Progenitor cell of endocrine pancreas (in vitro differentiated cells): ENCODE measurements at places on chromosomes 2 and 18. TPM values are rescaled to one million over a fixed set of nuclear protein-coding genes. Genes with fewer than 3 reads are reported as not detected.

DNA sequence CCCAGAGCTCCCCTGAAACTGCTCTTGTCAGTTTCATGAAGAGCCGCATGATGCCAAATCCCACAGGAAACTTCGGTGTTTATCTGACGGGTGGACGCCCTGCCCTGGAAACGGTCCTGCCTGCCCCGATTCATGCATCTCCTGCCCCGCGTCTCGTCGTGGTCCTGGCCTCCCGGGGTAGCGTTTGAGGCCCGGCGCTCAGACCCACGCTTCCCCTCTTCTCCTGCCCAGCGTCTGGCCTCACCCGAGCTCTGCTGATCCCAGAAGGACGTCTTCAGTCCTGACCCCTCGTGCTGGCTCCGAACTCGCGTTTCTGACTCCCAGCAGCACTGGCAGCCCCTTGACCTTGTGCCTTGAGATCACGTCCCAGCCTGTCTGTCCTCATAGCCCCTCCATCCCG, 180.5 kb downstream of the TMEM18 start:
- no peak for DNase-seq

- DNase-seq = no peak
These were observed 102.9 kb downstream of the NUP35 start for GRCh38 chr2:183227176-183227575.

DNA sequence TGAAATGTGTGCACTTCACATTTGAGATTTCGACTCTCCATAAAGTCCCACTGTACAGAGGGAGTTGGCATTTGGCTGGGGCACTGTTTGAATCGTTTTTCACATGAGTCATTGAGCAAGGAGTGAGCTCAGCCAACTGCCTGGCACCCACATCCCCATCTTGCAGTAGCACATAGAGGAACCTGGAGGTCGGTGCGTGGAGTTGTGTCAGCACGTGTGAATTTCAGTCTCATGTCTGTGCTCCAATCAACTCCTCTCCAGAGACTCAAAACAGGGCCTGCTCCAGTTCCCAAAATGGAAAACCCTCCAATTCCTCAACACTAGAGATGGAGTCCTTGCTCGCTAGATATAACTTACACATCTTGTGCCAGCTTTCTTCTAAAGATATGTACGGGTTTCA, 126.8 kb upstream of the CAPN13 start:
- DNase-seq = no peak

- DNase-seq = no peak
These were observed at the start of gene TXNDC2 for GRCh38 chr18:9885170-9886004. TSS of gene TXNDC2 (plus strand) at chr18:9885973. CDS start at chr18:9886681, 708 bp downstream.

DNA sequence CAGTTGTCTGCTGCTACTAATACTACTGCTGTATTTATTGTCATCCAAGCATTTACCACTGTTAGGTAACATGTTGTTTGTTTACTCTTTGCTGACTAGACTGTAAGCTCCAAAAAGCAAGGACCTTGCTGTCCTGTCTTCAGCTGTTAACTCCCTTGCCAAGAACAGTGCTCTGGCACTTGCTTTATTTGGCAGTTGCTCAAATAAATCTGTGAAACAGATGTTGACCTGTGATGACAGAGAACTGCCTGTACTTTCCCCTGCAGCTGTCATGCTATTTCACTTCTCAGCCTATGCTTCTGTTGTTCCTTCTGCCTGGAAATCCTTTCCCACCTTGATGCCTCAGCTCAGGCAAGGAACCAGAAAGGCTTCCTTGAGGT, 181.2 kb downstream of the ATAD2B start:
- DNase-seq = no peak

GRCh38 chr2:24026233-24026632, 16.3 kb downstream of the MFSD2B start:
- DNase-seq = no peak

- no peak for DNase-seq
These were observed 69.7 kb upstream of the SULT1C3 start for GRCh38 chr2:108169982-108170625.

GRCh38 chr2:241965931-241966412, 96.4 kb downstream of the RTP5 start:
- DNase-seq = no peak

DNA sequence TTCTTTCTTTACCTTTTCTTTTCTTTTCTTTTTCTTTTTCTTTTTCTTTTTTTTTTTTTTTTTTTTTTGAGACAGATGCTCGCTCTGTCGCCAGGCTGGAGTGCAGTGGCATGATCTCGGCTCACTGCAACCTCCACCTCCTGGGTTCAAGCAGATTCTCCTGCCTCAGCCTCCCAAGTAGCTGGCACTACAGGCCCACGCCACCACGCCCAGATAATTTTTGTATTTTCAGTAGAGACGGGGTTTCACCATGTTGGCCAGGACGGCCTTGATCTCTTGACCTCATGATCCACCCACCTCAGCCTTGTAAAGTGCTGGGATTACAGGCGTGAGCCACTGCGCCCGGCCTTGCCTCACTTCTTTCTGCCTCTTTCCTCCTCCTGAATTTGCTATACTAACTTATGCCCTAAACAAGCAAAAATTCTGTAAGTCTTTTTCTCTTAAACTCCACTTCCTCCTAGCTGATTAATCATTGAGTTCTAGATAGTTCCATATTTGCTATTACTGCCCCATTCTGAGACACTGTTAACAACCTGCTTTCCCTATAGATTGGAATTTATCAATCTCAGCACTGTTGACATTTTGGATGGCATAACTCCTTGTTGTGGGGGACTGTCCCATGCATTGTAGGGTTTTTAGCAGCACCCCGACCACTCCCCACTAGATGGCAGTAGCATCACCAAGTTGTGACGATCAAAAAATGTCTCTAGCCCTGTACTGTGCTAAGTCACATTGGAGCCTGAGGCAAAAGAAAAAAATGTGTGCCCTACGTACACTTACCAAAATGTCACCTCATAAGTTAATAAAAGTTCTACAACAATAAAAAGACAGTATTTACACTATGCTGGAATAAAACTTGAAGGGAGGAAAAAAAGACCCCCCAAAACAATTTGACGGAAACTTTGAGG, 16.4 kb upstream of the THADA start:
- DNase-seq = peak; percentile 46

The ADRA2B gene
- 0.69 and 0.91 TPM in 2 replicates for total RNA-seq

The FSIP2 gene
- total RNA-seq = 19.4 and 26.8 TPM in 2 replicates

The SLC23A3 gene
- total RNA-seq = 1.7 and 2.8 TPM in 2 replicates
